Stimulated activated CD4-positive, alpha-beta T cell treated with anti-CD3 and anti-CD28 coated beads, Interleukin-12 subunit alpha, Interleukin-12 subunit beta, amount 100 ng/mL, for 24 hours (primary cell): ENCODE measurements at places on chromosomes 11 and 22.

DNA sequence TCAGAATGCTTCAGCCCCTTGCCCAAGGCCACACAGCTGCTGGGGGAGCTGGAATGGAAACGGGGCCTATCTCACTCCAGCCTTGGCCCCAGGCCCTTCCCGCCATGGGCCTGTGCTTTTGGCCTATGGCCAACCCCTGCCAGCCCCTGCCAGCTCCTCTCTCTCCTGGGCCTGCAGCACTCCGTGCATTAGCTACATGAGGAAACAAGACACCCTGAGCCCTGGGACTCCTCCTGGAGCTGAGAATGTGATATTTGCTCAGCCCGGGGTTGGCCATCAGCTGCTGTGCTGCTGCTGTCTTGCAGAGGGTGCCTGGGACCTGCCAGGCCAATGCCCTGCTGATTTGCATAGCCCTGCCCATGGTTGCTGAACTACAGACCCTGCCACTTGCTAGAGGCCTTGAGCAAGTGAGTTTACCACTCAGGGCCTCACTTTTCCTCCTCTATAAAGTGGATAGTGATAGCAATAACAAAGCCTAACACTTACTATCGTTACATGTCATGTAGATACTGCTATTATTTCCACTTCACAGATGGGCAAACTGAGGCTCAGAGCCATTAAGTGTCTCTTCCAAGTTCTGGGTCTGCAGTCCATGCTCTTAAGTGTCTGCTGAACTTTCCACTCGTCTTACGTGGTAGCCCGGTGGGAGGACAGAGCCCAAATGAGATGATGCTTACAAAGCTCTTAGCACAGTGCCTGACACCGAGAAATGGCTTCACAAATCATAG is 99.6 kb downstream of the KIAA1671 start:
- DNase-seq, result no peak

DNA sequence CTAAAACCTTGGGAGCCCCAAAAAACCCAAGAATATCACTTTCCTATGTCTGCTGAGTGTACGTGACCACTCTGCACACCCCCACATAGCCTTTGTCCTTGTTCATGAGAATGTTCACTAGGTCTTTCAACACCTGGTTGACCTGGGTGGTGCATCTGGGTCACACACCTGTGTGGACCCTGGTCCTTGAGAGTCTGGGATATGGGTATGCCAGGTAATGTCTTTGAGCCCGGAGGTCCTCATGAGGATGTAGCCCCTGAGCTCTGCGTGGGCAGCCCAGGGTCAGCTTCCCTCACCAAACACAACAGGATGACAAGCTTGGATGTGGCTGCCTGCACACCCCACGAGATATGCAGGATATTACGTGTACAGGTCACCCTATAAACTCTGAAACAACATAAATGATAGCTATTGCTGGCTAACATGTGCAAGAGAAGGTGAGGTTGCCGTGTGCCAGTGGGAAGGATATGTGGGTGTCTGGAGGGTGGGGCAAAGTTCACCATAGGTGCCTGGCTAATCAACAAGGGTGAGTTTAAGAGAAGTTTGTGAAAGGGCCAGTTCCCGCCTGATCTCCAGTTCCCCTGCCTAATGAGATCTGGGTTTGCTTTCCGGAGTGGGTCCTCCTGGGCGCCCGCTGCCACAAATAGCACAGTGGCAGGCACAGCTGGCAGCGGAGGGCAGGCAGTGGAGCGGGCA is 1.4 kb upstream of the PPARA start:
- DNase-seq, result no peak

GRCh38 chr11:27619039-27619574 is 81.1 kb downstream of the BDNF start:
- no peak for DNase-seq

DNA sequence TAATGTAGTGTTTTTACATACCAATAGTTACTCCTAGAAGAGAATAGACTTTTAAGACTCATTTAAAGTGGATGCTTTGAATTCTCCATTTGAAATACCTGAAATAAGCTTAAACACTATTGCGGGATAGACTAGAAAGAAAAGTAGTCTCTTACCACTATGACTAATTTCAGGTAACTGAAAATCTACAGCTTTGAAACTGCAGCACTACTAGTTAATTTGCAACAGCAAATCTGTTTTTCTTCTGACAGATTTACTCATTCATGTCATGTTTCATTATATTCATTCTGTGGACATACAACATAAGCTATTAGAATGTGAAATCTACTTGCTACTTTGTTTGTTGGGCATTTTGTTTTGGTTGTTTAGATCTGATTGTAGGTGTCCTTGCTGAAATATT is 153.6 kb downstream of the MAML2 start:
- DNase-seq, result no peak

- peak; percentile 60 for DNase-seq
Observed at GRCh38 chr22:38218661-38219622, 17.1 kb downstream of the MAFF start.

DNA sequence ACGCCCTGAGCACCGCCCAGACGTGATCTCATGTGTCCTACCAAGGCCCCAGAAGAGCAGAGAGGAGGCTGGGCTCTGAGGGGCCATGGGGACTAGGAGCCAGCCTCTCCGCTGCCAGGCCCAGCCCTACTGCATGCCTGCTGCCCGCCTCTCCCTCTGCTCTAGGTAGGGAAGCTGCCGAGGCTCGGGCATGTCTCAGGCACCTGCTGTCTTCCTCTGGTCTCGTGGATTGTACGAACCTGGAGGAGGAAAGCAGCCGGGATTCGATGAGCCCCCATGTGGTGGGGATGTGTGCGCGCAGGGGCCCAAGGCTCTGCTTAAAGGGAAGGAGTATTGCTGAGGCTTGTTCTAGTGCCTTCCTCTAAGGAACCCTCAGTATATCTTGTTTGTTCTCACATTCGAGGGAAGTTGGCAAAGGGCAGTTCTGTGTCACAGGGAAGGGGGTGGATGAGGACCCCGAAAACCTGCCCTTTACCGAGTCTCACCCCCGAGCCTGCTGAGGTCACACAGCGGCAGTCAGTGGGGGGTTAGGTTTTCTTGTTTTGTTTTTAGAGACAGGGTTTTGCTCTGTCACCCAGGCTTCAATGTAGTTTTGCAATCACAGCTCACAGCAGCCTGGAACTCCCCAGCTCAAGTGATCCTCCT is 21.2 kb downstream of the DAGLA start:
- no peak for DNase-seq

GRCh38 chr11:8201644-8202365 is 33.0 kb upstream of the RIC3 start:
- no peak for DNase-seq
